ENCODE measurements at places on chromosomes 3 and 15. TPM values are rescaled to one million over a fixed set of nuclear protein-coding genes. Genes with fewer than 3 reads are reported as not detected.

The ANKUB1 gene
- total RNA-seq: not detected

The KLHL40 gene
- total RNA-seq: not detected

The EIF2B5 gene
- 35.0 TPM for total RNA-seq

The CRYBG3 gene
- 15.0 TPM for total RNA-seq

The HHLA2 gene
- not detected for total RNA-seq

The FOXB1 gene
- total RNA-seq: not detected

The ANKRD63 gene
- total RNA-seq: not detected

The MUC13 gene
- not detected for total RNA-seq

The EFCC1 gene
- 0.73 TPM for total RNA-seq

The TNFAIP8L3 gene
- total RNA-seq: 44.4 TPM

The AHSG gene
- not detected for total RNA-seq

The P2RY12 gene
- total RNA-seq: not detected

The MEGF11 gene
- total RNA-seq: not detected

The GOLGA8S gene
- total RNA-seq: 0.07 TPM

The CLEC3B gene
- total RNA-seq: not detected

The CYP19A1 gene
- not detected for total RNA-seq

The CIAO2A gene
- total RNA-seq: 84.2 TPM

The SERPINI1 gene
- 0.40 TPM for total RNA-seq

The CLPX gene
- total RNA-seq: 19.3 TPM

The IDH3A gene
- total RNA-seq: 68.4 TPM

The DZIP1L gene
- total RNA-seq: 4.9 TPM

The VIPR1 gene
- total RNA-seq: not detected

The DPPA2 gene
- not detected for total RNA-seq

The ZBTB20 gene
- total RNA-seq: 22.1 TPM

The PIGBOS1 gene
- total RNA-seq: 13.9 TPM

The ADAMTS9 gene
- 51.8 TPM for total RNA-seq

The PIGZ gene
- total RNA-seq: 4.6 TPM

The CFAP100 gene
- not detected for total RNA-seq

The EPB42 gene
- not detected for total RNA-seq

The TM4SF1 gene
- total RNA-seq: 612 TPM

The TNNC1 gene
- not detected for total RNA-seq

The EAF2 gene
- 1.3 TPM for total RNA-seq

The SERPINI2 gene
- total RNA-seq: not detected

The PRRT3 gene
- total RNA-seq: 1.5 TPM

The GATA2 gene
- total RNA-seq: 52.0 TPM

The ACP3 gene
- total RNA-seq: not detected

The CCRL2 gene
- 13.9 TPM for total RNA-seq

The GNL3 gene
- 102 TPM for total RNA-seq

The ROBO1 gene
- 2.6 TPM for total RNA-seq

The SLC22A14 gene
- not detected for total RNA-seq

The TERC gene
- 146 TPM for total RNA-seq

The PCOLCE2 gene
- total RNA-seq: not detected

The CMTM8 gene
- 7.7 TPM for total RNA-seq

The STRIT1 gene
- not detected for total RNA-seq

The TTLL13 gene
- total RNA-seq: 0.20 TPM

The MKRN3 gene
- total RNA-seq: not detected

Measured in mammary microvascular endothelial cell (primary cell).